ENCODE measurements at places on chromosomes 6 and 20.

- DNase-seq, result no peak
Observed at GRCh38 chr20:37914672-37915433, 11.9 kb downstream of the VSTM2L start.

DNA sequence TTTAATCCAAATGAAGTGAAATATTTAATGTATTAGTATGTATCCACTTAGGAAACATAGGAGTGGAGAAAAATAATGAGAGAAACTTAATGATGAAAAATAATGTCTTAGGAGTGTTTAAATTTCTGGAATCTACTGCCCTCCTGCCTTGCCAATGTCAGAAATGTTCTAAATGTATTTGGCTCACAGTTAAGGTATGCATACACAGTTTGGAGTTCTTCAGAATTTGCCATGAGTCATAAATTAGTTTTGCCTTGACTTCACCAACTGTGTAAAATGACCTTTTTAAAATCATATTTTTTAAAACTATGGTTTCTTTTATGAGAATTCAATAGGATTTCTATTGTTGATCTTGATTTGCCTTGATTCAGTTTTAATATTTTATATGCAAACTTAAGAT lies 191.7 kb upstream of the HSF2 start:
- DNase-seq, result no peak

DNA sequence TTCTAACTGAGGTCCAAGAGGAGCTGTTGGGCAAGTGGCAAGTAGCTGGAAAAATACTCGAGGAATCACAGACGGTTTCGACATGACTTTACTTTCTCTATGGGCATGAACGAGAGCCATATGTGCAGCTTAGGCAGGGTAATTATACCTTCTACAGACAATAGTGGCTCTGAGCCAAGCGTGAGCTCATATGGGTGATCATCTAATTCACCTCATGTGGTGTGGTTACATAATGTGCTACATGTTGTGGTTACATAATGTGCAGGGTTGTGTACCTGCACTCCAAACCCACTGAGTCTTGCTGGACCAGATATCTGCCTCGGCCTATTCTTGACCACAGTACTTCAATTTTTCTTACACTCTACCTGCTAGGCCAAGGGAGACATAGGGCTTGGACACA lies 771.7 kb upstream of the EYS start:
- DNase-seq, result no peak

DNA sequence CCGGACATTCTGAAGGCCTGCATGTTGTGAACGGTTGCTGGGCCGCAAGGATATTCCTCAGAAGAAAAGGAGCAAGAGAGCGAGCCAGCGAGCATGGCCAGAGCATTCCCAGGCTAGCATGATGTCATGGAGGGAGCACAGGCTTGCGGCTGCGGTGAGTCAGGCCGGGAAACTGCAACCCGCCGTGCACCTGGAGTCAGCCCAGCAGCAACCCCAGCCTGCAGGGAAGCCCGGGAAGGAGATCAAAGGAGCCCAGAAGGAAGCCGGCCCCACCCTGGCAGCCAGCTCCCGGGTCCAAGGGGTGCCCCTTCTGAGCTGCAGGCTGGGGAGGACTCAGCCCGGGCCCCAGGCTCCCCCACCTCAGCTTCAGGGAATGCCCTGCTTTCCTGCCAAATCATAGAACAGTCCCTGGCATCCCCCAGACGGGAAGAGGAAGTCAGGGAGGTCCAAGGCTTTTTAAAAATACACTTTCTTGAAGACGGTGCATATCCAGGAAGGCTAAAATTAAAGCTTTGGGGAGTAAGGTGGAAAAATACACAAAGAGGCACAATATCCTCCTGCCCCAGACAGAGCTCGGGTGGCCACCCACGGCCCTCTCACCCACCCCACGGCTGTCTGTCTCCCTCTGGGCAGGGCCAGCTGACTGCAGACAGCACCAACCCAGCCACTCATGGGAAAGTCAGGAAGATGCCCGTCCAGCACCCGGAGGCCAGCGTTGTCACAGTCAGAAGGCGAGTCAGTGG lies 53.7 kb downstream of the BMP7 start:
- no peak for DNase-seq

DNA sequence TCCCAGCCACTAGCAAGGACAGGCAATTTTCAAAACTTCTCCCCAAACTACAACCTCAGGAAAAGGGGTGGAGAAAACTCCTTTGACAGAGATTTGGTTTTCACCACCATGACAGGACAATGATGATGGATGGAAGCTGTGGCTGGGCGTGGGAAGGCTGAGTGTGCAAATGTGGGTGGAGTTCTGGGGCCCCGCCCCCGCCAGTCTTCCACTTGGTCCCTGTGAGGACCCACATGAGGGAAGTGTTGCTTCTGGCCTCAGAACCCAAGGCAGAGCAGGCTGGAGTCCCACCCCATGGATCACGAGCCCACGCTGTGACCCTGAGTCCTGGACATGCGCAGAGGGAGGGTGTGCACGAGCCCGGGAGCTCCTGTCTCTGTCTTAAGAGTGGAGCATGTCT lies 21.5 kb upstream of the MRGBP start:
- DNase-seq, result no peak

DNA sequence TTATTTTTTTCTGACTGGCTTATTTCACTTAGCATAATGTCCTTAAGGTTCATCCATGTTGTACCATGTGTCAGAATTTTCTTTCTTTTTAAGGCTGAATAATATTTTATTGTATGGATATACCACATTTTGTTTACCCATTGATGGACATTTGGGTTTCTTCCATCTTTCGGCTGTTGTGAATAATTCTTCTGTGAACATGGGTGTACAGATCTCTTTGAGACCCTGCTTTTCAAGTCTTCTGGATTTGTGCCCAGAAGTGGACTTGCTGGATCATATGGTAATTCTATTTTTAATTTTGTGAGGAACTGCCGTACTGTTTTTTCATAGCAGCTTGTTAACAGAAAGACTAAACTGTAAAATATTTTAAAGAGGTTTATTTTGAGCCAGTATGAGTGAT lies 94.6 kb upstream of the TMEM181 start:
- DNase-seq, result no peak

GRCh38 chr20:39607141-39607540 lies 645.0 kb downstream of the DHX35 start:
- no peak for DNase-seq

DNA sequence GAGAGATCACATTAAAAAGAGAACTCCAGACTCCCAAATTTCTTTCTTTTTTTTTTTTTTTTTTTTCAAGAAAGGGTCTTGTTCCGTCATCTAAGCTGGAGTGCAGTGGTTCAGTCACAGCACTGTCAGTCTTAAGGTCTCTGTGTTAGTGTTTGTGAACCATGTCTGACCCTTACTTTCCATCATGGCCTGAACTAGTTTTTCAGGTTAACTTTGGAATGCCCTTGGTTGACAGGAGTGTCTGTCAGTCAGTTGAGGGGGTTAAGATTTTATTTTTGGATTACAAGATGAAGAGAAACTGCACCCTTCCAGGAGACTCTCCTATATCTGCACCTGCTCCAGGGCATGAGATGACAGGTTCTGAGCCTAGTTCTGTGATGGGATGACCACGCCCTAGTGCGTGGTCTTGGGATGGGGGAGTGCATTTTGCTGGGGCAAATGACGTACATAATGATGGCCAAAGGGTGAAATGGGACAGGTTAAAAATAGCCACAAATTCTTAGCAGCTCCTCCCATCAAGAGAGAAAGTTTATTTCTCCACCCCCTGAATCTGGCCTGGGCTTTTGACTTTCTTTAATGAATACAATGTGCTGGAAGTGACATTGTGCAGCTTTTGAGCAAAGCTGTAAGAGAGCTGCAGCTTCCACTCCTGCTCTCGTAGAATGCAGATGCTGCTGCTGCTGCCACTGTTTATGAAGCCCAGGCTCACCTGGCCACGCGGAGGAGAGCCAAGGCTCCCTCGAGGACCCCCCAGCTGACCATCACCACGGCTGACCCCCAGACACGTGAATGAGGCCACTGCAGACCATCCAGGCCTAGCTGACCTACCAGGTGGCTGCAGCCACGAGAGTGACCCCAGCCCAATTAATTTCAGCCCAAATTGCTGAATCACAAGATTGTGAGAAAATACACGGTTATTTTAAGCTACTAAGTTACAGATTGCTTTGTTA lies 29.7 kb upstream of the FAM50B start:
- DNase-seq, result no peak

DNA sequence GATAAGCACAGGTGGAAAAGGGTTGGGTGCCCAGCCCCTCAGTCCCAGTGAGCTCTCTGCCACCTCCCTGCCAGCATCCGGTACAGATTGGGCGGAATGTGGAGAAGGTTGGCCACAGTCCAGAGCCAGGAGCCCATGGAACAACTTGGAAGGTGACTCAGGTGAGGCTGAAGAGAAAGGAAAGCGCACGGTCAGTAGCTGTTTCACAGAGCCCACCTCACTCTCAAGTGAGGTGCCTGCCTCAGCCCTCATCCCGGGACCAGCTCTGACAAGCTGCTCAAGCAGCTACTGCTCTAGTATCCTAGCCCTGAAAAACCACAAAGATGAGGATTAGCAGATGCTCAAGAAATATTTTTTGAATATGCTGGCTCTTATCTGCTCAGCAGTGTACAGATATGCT lies 1.1 kb upstream of the MMP24OS start:
- DNase-seq, result no peak

DNA sequence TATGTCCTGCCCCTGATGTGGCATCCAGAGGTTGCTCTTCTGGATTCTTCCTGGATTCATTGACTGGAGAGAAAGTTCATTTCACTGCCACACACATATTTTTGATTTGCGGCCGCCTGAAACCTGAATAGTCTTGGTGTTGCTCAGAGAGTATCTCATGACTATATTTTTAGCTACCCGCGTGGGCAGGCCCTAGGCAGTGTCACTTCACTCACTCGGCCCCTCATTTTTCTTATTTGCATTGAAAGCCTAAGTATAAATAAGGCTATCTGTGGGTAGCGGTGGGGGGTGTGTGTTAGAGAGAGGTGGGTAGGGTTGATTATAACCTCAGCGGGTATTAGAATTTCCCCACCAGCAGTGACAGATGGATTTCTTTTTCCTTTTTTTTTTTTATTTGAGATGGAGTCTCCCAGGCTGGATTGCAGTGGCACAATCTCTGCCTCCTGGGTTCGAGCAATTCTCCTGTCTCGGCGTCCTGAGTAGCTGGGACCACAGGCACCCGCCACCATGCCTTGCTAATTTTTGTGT lies 113.5 kb downstream of the JARID2 start:
- no peak for DNase-seq

DNA sequence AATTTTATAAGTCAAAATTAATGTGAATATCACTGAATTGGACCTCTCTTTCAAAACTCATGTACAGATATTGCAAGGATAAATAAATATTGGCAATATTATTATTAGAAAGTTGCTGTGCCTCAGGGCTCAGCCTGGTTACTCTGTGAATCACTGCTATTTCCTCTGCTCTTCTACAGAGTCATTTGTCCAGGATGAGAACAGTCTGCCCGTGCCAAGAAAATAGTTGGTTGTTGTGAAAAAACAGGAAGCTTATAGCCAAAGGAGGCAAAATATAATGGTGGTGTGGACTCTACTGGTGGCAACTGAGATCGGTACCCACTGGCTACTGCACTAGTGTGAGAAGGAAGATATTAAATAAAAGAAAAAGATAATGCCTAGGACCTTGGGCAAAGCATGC lies 93.6 kb downstream of the RIMS1 start:
- no peak for DNase-seq

GRCh38 chr6:16764188-16764950 lies 3.1 kb upstream of the ATXN1 start:
- DNase-seq, result no peak

DNA sequence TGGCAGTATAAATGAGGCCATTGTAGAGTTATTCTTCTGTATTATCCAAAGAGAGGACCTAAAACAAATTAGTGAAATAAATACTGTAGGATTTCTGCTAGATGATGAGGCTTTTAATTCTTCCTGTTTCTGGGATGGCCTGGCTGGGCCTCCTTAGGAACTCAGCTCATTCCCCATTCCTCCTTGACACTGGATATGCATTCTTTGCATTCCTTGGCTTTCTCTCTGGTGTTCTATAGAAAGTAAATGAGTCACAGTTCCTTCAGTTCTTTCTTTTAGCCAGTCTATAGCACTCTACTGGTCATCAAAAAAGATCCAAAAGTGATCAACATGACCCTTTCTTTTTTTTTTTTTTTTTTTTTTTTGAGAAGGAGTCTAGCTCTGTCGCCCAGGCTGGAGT lies 8.6 kb downstream of the OR10C1 start:
- DNase-seq, result no peak

- no peak for DNase-seq
Observed at GRCh38 chr6:11514672-11515071, 22.9 kb upstream of the TMEM170B start.

- no peak for DNase-seq
Observed at GRCh38 chr20:62644802-62645496, 2.6 kb downstream of the SLCO4A1 start.

DNA sequence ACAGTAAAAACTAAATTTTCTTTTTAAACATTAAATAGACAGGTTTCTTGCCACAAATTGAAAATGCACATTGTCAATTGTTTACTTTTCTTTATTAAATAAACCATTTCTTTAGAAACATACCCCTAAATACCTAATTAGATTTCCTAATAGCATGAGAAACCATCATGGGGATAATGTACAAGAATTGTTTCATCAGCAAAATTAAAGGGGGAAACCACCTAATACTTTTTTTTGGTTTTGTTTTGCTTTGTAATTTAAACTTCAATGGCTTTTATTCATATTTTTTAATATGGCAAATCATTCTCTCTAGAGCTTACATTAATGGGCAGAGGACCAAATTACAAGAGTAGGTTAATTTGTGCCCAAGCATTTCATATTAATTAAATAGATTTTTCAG lies 987.9 kb downstream of the EPHA7 start:
- no peak for DNase-seq

GRCh38 chr20:57953638-57954037 lies 243.8 kb upstream of the PMEPA1 start:
- no peak for DNase-seq

GRCh38 chr6:53692172-53692571 lies 26.6 kb upstream of the KLHL31 start:
- no peak for DNase-seq

DNA sequence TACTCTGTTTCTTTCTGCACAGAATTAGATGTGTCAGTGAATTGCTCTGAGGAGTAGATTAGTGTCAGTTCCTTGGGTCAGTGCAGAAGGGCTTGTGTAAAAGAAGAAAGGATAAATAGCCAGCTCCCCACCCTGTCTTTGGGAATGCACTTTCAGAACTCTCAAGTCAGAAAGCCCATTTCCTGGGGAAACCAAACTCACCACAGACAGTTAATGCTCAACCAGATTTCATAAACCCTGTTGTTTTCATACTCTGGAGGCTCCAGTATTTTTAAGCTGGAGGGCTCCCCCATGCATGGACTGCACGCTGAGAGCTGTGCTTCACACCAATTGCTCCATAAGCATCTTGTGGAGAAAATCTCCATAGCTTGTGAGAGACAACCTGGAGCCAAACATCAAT lies 449.7 kb downstream of the CDH26 start:
- DNase-seq, result no peak

GRCh38 chr6:854406-855118 lies 161.6 kb upstream of the EXOC2 start:
- no peak for DNase-seq
